Testis (tissue), 5 donors: ENCODE measurements at places on chromosomes 2 and 18. TPM values are rescaled to one million over a fixed set of nuclear protein-coding genes. Genes with fewer than 3 reads are reported as not detected.

HOXD12 gene
- not detected for polyA plus RNA-seq

CCDC74A gene
- 124 TPM for polyA plus RNA-seq

RTKN gene
- polyA plus RNA-seq: 8.8 TPM

CCL20 gene
- polyA plus RNA-seq: 0.99 TPM

SLC35F5 gene
- polyA plus RNA-seq: 62.1 TPM

ASPRV1 gene
- 3.5 TPM for polyA plus RNA-seq

ANKRD12 gene
- 4.5 TPM for polyA plus RNA-seq

POTEE gene
- polyA plus RNA-seq: 6.5 TPM

AQP12A gene
- polyA plus RNA-seq: not detected

SCRN3 gene
- polyA plus RNA-seq: 18.3 TPM

NXPH2 gene
- 0.63 TPM for polyA plus RNA-seq

STEAP3 gene
- polyA plus RNA-seq: 5.6 TPM

LRRTM4 gene
- 0.13 TPM for polyA plus RNA-seq
